ENCODE measurements at places on chromosomes 3 and 15.

DNA sequence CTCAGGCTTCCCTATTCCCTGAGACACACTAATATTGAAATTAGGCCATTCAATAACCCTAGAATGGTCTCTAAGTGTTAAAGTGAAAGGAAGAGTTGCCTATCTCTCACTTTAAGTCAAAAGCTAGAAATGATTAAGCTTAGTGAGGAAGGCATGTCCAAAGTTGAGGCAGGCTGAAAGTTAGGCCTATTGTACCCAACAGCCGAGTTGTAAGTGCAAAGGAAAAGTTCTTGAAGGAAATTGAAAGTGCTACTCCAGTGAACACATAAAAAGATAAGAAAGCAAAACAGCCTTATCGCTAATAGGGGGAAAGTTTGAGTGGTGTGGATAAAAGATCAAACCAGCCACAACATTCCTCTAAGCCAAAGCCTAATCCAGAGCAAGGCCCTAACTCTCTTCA lies 117.9 kb upstream of the SPATA12 start:
- no peak for DNase-seq

- DNase-seq = peak; percentile 86
Observed at GRCh38 chr15:66700802-66701421, 1.1 kb upstream of the SMAD6 start.

DNA sequence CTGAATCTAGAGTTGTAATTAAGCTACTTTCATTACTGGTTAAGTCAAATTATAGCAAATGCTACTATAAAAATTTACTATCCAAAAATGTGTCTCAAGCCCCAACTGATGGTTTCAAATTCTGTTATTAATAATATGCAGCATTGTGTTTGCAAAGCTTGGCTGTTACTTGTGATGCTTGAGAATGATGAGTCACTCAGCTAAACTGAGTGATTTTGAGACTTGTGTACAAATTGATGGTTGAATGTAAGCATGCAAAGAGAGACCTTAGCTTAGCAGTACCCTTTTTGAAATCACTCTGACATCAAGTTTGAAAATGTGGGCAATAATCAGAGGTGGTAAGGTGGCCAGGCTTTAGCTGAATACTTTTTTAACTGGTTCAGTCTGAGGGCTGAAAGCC lies 27.6 kb downstream of the OPA1 start:
- DNase-seq = peak; percentile 3

GRCh38 chr15:77497110-77497737 lies 76.5 kb downstream of the HMG20A start:
- peak; percentile 63 for DNase-seq

- no peak for DNase-seq
Observed at GRCh38 chr3:133525435-133525834, 48.1 kb upstream of the CDV3 start.

DNA sequence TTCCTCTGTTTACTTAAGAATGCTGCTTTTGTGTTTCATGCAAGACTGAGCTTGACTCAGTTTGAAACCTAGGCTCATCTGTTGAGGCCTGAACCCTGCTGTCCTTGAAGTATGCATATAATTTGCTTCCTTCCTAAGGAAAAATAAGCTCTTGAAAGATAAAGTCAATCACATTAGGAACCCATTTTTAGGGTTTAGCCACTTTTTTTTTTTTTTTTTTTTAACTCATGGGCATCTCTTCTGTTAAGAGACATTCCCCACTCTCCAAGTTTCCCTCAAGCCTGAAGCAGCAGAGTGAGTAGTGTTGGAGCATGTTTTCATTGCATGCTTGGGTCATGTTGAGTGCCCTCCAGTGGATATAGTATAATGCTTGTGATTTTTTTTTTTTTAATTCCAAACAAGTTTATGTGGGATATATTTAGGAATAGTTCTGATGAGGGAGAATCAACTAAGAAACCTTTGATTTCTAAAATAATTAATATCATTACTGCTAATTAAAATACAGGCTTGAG lies 3.6 kb downstream of the CTNNB1 start:
- DNase-seq = no peak

DNA sequence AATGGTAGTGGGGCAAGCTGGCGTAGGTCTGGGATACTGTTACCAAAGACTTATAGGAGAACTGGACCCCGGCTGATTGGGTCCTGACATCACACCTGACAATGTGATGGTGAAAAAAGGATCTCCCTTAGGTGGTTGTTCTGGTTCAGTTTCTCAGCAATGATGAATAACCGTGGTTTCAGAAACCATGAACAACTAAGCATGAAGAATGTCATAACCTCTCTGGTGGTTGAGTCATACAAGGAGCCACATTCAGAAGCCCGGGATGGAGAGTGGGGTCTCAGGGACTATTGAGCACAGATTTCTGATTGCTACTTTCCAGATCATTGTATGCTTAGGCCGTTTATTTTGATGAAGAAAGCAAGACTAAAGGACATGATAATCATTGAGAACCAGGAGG lies 17.4 kb downstream of the GPR160 start:
- DNase-seq = no peak

DNA sequence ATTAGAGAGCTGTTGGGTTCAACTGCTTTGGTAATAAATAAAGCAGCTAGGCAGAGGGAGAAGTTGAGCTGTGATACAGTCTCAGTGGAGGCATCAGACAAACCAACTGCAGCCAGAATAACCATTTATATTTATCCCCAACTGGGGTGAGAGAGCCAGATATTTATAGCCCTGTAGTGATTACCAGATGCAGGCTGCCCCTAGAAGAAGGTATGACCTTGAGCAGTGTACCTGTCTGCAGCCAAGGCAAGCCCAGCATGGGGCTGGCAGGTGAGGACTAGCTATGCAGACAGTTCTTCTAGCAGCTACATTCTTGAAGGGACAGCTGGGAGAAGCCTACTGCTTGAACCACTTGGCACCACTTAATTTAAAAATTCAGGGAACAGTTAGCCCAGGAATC lies 144.4 kb upstream of the EPHA3 start:
- DNase-seq = no peak

DNA sequence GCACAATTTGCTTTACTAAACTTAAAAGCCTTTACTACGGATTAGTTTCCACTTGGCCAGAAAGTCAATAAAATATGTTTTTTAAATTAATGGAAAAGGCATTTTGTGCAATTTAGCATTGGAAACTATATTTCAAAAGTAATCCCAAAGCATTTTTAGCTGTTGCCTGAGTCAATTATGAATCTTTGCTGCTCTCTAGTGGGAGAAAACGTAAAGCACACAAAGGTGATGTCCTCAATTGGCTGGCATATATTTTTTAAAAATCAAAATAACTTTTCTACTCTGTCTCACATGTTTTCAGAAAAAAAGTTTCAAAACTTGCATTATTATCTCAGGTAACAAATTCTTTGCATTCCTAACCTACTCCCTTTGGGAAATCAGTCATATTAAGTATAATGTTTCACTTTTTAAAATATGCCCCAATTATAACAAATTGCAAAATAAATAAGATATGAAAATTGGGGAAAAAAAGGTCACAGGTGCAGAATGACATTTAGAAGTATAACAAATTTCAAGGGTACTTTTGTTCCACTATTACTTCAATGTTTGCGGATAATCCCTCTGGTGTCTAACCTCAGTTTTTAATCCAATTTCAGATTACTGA lies 47.2 kb upstream of the TEX55 start:
- DNase-seq = no peak

DNA sequence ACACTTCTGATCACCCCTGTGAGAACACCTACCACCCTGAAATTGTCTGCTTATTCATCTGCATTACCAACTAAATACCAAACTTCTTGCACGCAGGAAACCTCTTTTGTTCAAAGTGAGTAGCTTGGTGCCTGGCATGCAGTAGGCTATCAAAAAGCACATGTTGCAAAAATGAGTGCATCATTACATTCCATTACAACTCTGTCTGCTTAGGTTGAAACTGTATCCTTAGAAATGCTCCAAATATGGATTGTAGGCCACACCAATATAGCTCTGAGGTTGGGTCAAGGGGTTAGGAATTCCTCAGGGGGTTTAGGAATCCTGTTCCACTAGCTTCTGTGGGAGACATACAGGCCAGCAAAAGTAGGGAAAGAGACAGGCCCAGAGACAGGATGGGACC lies 107.2 kb downstream of the THRB start:
- DNase-seq = peak; percentile 14

GRCh38 chr3:9681723-9682081 lies 21.9 kb upstream of the CPNE9 start:
- DNase-seq = no peak

DNA sequence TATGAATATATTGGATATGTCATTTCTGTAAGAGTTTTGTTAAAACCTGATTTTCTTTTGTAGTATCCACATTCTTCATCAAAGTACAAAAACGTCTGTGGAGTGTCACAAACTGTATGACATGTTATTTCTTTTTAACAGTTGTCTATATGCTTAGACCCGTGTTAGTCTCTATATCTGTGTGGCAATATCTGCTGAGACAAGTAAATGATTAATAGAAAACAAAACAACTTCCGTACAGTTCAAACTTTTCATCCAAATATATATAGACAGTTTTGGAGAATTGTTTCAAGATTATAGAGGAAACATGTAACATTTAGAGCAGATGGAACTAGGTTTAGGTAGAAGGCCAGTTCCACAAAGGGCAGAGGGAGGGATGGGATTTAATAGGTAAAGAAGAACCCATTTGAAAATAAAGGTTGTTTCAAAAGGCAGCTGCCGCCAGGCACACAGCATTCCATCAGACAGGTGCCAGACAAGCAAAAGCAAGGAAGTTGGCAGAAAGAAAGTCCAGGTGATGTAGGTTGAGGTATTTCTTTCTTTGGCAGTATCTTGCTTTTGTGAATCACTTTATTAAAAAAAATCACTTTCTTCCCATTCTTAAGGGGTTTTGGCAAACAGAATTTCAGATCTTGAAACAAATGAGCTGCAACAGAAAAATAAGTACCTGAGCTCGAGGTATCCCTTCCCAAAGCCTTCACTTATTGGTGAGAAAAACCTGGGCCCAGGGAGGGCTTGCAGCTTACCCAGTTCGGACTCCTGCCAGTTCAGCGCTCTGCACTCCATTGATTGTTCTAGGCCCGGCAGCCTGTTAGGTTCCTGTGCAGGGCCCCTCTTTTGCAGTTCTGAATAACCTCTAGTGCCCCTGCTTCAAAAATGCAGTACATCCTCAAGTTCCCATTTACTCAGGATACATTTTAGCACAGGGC lies 49.0 kb downstream of the LRRN1 start:
- DNase-seq = no peak

DNA sequence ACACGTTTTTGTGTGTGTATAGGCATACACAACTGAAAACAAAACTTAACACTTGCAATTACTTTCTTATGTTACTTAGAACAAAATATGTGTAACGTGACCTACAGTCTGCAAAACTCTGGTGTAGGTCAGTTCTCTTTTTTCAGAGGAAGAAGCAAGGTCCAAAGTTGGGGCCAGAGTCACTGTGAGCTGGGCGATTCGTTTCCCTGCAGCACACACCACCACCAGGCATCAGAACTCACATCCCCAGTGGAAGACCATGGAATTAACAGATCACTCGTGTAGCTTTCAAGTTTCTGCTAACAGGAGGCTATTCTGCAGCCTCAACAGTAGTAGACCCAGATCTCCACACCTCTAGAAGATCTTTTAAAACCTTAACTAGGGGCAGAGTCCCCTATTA lies 25.8 kb downstream of the ANP32A start:
- no peak for DNase-seq

DNA sequence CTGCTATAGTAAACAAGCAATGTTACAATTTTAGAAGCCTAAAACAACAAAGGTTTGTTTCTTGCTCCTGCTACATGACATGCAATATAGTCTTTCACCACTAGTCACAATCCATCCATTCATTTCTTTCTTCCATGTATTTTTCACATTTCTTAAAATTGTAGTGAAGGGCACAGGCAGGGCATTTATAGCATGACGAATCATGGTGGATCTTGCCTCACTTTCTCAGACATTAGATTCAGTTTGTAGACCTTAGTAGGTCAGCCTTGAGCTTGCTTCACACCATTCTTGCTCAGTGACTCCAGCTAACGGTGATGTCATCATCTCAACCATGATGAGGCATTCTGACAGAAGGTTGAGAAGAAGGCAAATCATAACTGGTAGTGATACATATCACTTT lies 546.8 kb downstream of the TBL1XR1 start:
- no peak for DNase-seq

- DNase-seq = no peak
Observed at GRCh38 chr3:174540116-174540908, 318.8 kb upstream of the NAALADL2 start.

- DNase-seq = no peak
Observed at GRCh38 chr3:33380653-33381052, 59.6 kb downstream of the UBP1 start.

DNA sequence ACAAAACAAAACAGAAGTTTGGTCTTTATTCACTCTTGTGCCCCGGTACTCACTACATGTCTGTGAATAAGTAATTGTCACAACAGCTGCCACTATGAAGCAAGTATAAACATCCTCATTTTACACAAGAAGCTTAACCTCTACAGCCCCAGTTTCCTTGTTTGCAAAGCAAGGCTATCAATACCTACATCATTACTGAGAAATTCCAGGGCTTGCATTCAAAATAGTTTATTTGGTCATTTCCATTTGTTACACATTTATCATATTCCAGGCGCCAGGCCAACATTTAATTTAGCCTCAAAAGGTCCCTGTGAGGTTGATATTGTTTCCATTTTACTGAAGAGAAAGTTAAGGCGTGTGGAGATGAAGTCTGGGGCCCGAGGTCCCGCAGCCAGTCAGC lies 161.4 kb upstream of the LRTM1 start:
- no peak for DNase-seq

DNA sequence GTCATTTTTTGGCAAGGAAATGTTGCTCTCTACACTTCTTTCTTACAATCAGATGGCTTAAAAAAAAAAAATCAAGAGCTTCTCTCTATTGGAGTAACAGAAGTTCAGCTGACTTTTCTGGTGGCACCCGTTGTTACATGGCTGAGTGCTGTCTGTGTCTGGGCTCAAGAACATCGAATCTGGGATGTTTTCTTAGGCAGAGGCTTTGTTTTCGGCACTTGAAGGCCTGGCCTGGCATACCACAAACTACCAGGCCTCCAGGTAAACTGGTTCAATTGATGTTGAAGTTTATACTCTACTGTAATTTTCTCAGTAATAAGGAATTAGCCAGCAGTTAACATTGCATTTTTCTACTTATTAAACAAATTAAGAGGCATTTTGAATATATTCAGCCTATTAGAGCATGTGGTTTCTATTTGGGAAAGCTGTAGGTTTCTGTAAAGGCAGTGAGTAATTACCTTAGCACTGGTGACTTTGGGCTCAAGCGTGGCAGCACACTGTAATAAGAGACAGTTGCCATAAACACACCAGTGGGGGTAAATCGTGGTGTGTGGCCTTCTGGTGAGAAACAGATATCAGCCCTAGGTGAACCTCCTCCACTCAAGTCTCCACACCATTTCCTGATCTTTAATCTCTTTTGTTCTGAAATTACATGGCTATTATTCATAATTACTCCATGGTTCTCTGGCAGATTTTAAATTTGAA lies 544.7 kb downstream of the MECOM start:
- no peak for DNase-seq

All from AG09319 (cell line).